ENCODE measurements at places on chromosomes 12 and 14. TPM values are rescaled to one million over a fixed set of nuclear protein-coding genes. Genes with fewer than 3 reads are reported as not detected.

GRCh38 chr12:11805680-11806079 lies 156.2 kb downstream of the ETV6 start:
- no peak for DNase-seq

DNA sequence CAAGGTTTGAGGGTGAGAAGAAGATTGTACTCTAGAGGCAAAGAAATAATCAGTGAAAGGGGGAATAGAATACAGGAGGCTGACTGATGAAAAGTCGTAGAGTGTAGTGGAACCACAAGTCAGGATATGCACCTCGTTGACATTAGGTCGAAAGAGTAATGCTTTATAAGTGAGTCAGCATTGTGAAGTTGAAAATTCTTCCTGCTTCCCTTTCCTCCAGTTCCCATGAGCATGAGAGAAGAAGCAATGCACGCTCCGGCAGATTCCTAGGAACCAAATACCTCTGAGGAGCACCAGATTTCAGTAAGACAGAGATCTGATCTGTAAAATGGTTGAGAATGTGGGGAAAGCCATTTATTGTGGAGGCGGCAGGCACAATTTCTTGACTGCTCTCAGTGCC lies 16.5 kb downstream of the CCER1 start:
- DNase-seq, result no peak

- DNase-seq, result no peak
These were observed 5.9 kb upstream of the RERG start for GRCh38 chr12:15227004-15227679.

Gene WDHD1
- total RNA-seq, result 3.4 TPM

Gene MANSC4
- total RNA-seq, result not detected

Gene NKX2-1
- 467 TPM for total RNA-seq
